ENCODE measurements at places on chromosomes 16 and 17. TPM values are rescaled to one million over a fixed set of nuclear protein-coding genes. Genes with fewer than 3 reads are reported as not detected.

DNA sequence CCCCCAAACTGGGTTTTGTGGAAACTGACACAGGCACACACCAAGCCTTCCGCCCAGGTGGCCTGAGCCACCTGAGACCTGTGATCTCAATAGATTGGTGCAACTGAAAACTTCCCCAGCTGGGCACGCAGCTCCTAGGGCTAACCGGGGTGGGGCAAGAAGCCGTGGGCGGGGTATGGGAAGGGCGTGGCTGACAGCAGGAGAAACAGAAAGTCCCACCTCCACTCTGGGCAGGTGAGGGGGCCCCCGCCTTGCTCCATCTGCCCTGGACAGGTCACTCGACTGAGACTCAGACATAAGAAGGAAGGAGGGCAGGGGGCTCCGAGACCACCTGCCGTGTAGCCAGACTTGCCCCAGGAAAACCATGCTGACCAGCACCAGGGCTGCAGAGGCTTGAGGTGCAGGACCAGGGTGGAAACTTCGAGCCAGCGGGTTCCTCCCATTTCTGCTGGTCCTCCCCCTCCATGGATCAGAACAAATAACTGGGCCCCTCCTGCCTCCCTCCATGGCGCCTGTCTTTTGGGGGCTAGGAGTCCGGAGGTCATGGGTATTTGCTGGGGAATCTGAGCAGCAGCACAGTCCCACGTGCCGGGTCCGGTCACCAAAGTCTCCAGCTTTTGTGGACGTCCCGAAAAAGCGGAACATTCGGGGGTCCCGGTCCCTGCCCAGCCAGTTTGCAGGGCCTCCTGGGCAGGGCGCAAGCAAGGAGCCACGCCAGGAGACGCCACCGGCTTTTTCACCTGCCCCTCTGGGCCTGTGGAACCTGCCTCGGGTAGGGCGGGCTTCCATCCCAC is 1.3 kb downstream of the TIMP2 start:
- DNase-seq: peak; percentile 47

GRCh38 chr17:6059406-6059805 is 10.8 kb upstream of the WSCD1 start:
- no peak for DNase-seq

- no peak for DNase-seq
Observed at GRCh38 chr16:11156401-11156800, 99.6 kb downstream of the SOCS1 start.

The KRT28 gene
- polyA plus RNA-seq: not detected

GRCh38 chr17:42399948-42400843 is 12.0 kb upstream of the STAT3 start:
- DNase-seq: no peak

The TEX14 gene
- 0.06 TPM for polyA plus RNA-seq

The KRT36 gene
- polyA plus RNA-seq: not detected

DNA sequence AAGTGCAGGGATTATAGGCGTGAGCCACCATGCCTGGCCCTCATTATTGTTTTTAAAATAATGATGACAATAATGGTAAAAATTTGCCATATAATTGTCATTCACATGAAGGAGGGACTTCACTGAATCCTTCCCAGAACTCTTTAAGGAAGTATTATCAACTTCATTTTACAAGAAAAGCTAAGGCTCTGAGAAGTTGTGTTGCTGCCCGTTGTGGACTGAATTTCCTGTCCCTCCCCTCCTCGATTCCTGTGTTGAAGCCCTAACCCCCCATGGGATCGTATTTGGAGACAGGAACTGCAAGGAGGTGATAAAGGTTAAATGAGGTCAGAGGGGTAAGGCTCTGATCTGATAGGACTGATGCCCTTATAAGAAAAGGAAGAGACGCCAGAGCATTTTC is 458.0 kb downstream of the HAPSTR1 start:
- no peak for DNase-seq

GRCh38 chr17:49575679-49576087 is at the start of gene NXPH3:
NXPH3 (plus strand) TSS chr17:49575871; CDS start chr17:49576220, 349 bp downstream.
- DNase-seq: peak; percentile 75

DNA sequence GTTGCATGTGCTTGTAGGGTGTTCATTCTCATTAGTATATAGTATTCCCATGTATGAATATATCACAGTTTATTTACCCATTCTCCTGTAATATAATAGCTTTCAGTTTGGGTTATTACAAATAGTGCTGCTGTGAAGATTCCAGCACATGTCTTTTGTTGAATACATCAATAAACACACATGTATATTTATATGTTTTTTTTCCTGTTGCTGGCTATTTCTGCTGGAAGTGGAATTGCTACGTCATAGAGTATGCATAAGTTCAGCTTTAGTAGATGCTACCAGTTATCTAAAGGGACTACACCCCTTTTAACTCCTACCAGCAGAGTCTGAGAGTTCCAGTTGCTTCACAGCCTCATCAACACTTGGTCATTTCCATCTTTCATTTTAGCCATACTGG is 52.3 kb upstream of the SCNN1B start:
- no peak for DNase-seq

The FNDC8 gene
- not detected for polyA plus RNA-seq

The JUP gene
- polyA plus RNA-seq: 30.3 TPM

- no peak for DNase-seq
Observed at GRCh38 chr17:4715063-4715744, 4.8 kb downstream of the ARRB2 start.

- no peak for DNase-seq
Observed at GRCh38 chr17:67518876-67519275, 141.8 kb downstream of the PITPNC1 start.

The SLC4A1 gene
- not detected for polyA plus RNA-seq

The CBX8 gene
- polyA plus RNA-seq: 1.3 TPM

- no peak for DNase-seq
Observed at GRCh38 chr17:81879121-81879520, 8.0 kb upstream of the ARHGDIA start.

The NTHL1 gene
- 8.0 TPM for polyA plus RNA-seq

DNA sequence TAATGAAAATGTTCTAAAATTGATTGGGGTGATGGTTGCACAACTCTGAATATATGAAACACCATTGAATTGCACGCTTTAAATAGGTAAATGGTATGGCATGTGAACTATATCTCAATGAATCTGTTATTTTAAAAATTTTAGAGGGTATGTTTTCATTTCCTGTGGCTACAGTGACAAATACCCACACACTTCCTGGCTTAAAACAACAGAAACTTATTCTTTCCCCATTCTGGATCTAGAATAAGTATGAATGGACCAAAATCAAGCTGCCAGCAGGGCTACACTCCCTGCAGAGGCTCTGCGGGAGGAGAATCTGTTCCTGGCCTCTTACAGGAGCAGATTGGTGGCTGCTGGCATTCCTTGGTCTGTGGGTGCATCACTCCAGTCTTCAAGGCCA is 11.3 kb upstream of the PECAM1 start:
- DNase-seq: no peak

- DNase-seq: no peak
Observed at GRCh38 chr17:11135819-11136218, 105.2 kb upstream of the SHISA6 start.

- no peak for DNase-seq
Observed at GRCh38 chr17:2299756-2300155, 3.8 kb downstream of the SMG6 start.

GRCh38 chr16:46658925-46659324 is 30.1 kb downstream of the VPS35 start:
- DNase-seq: peak; percentile 21

GRCh38 chr16:84243732-84244131 is 3.9 kb upstream of the KCNG4 start:
- DNase-seq: no peak

- DNase-seq: no peak
Observed at GRCh38 chr17:34852614-34853013, 108.6 kb downstream of the CCT6B start.

The ACAP1 gene
- polyA plus RNA-seq: 11.9 TPM

DNA sequence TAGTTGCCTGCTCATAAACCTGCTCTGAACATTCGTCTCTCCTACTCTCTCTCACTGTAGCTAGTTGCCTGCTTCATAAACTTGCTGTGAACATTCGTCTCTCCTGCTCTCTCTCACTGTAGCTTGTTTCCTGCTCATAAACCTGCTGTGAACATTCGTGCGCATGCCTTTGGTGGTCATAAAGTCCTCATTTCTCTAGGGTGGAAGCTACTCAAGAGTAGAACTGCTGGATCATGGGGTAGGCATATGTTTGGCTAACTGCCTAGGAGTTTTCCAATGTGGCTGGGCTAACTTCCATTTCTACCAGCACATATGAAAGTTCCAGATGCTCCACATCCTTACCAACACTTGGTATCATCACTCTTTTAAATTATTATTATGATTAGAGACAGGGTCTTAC is 174.6 kb upstream of the RPH3AL start:
- DNase-seq: no peak

The CES1 gene
- 1.5 TPM for polyA plus RNA-seq
